ENCODE measurements at places on chromosomes 4 and X.

GRCh38 chr4:83387476-83388312, 53.0 kb upstream of the HPSE start:
- no peak for DNase-seq

DNA sequence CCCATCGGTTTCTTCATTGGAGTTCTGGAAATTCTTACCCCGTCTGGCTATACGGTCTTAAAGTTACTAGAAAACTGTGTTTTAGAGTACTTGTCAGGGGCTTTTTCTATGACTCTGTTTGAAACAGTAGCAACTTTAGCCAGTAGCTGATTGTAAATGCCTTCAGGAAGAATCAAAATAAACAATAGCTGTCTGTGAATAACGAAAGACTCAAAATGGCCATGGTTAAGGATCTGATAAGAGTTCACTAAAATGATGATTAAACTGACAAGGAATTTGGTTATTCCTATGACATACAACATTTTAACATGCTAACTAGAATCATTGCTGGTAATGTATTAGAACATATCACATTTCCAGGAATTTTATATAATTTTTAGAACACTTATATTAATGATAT, 191.0 kb downstream of the EVC2 start:
- no peak for DNase-seq

GRCh38 chr4:107640197-107640596, 79.8 kb downstream of the PAPSS1 start:
- no peak for DNase-seq

DNA sequence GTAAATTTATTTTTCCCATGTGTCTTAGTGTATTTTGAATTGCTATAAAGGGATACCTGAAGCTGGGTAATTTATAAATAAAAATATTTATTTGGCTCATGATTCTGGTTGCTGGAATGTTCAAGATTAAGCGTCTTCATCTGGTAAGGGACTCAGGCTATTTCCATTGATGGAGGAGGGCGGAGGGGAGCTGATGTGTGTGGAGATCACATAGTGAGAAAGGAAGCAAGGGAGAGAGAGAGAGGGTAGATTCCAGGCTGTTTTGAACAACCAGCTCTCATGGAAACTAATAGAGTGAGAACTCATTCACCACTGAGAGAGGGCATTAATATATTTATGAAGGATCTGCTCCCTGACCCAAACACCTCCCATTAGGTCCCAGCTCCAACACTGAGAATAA, 39.6 kb upstream of the ADGRL3 start:
- DNase-seq: no peak

DNA sequence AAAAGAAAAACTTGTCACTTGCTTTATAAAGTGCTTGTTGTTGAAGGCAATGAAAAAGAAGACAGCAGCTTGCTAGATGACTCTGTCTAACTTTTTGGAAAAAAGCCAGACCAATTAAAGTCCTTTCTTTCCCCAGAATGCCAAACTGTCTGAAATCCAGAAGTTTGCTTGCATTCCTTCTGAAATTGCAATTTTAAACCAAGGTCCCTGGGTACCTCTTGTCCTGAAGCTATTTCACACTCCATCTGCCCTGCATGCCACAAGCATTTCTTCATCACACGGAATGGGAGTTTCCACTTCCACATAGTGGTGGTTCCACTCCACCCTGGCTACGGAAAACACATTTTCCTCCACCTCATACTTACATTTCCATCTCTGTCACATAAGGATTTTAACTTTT, 101.0 kb downstream of the PAPSS1 start:
- DNase-seq: no peak

- no peak for DNase-seq
Measured at GRCh38 chr4:24601121-24601520, 16.8 kb upstream of the DHX15 start.

DNA sequence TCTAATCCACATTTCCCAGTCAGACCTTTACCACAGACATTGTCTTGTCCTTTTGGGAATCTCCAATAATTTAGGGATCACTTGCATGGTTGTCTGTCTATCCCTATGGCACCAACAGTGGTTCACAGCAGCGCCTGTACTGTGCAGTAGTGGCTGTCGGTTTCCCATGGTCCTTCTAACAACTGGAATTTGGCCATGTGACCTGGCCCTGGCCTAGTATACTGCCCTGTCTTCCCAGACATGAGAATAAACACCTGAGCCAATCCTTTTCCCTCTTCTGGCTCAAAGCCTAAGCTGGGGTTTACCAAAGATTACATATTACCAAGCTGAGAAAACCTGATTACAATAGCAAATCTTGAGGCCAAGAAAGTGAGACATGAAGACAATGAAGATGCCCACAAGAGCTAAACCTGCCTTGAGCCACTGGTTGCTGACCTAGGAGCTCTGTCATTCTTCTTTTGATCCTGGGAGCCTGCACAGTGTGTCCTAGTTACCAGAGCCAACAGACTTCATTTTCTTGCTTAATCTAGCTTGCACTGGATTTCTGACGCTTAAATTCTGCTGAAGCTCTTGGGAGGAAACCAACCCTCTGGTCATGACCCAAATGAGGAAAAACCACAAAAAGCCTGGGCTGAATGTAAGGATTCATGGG, 92.1 kb downstream of the SCD5 start:
- DNase-seq: no peak

GRCh38 chrX:45619290-45619689, 418.6 kb upstream of the DIPK2B start:
- DNase-seq: no peak

DNA sequence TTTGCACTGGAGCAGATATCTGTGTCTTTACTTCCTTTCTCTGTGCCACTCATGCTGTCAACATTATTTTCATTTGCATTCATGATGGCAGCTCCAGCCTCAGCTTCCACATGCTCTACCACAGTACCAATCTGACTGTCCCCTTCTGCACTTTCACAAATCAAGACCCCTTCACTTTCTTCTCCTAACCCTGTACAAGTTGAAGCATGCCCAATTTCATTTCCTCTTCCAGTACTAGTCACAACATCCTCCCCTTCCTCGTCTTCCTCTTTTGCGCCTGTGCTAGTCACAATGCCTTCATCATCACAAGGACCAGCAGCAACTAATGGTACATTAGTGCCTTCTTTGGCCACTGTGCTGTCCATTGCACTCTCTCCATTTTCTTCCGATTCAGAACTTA, 26.5 kb downstream of the BOD1L1 start:
- no peak for DNase-seq

DNA sequence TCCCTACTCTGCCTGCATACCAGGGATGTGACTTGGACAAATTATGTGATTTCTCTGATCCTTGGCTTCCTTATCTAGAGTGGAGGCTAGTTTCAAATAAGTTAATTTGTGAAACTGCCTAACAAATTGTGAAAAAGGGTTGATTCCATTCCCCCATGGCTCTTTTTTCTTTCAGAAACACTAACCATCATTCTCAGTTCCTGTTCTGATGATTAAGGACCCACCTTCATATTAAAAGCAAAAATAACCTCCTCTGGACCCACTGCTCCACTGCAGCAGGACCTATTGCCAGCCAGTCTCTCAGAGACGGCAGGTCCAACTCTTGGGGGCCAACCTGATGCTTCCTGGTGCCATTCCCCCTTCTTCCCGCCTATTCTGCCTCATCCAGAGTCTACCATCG, 4.5 kb upstream of the ANXA5 start:
- no peak for DNase-seq

GRCh38 chrX:121000589-121000988, 15.0 kb upstream of the CT47A1 start:
- DNase-seq: no peak

GRCh38 chr4:81521708-81522107, 50.0 kb upstream of the RASGEF1B start:
- DNase-seq: no peak

- DNase-seq: no peak
Measured at GRCh38 chrX:17081511-17081910, 135.1 kb downstream of the REPS2 start.

DNA sequence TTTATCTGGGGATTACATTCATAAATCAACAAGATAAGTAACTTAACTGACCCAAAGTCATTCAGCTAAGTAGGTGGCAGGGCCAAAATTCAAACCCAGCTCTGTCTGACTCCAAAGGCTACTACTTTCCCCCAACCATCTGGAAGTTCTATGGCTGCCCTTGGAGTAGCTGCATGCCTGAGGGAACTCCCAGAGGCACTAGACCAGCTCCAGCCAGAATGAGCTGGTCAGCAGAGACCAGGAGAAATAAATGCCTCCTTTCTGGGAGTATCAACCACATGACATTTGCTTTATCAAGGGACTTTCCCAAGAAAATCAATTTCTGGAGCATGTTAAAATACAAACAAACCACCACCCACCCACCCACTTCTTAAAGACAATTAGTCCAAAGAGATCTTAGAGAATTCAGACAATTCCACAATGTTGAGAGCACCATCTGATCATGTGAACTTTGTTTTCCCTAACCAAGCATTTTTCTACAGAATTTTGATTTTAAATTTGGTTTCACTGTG, 180.5 kb downstream of the EFHC2 start:
- DNase-seq: no peak

All from SHP77 (cell line).